ENCODE measurements at places on chromosomes 16 and 17. TPM values are rescaled to one million over a fixed set of nuclear protein-coding genes. Genes with fewer than 3 reads are reported as not detected.
A peak's percentile ranks its signal among the peaks of the same experiment; 100 is the strongest.

KRTAP2-1 gene
- not detected for total RNA-seq

RUNDC3A gene
- 2.5 TPM for total RNA-seq

P2RX5 gene
- 5.8 TPM for total RNA-seq

SOCS1 gene
- total RNA-seq, result 1.4 TPM

PRR29 gene
- total RNA-seq, result 0.15 TPM

SPIRE2 gene
- 2.5 TPM for total RNA-seq

POLR3E gene
- 27.9 TPM for total RNA-seq

- DNase-seq, result no peak
Measured at GRCh38 chr16:66020642-66021041, 345.8 kb upstream of the CDH5 start.

DNA sequence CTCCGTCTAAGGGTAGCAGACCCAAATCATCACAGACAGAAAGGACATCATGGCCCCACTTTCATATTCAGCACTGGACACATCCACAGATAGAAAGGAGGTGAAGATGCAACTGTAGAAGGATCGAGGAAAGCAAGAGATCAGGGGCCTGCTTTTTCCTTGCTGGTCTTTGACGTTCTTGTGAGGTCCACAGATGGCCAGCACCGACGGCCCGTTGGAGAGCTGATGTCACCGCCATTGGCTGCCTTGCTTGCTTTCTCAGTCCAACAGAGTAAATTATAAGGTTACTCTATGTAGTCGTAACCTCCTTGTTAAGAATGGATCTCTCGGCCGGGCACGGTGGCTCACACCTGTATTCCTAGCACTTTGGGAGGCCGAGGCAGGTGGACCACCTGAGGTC is 5.1 kb upstream of the RBFOX3 start:
- no peak for DNase-seq

- DNase-seq, result no peak
Measured at GRCh38 chr16:63516394-63516793, 1480.2 kb upstream of the CDH8 start.

DNA sequence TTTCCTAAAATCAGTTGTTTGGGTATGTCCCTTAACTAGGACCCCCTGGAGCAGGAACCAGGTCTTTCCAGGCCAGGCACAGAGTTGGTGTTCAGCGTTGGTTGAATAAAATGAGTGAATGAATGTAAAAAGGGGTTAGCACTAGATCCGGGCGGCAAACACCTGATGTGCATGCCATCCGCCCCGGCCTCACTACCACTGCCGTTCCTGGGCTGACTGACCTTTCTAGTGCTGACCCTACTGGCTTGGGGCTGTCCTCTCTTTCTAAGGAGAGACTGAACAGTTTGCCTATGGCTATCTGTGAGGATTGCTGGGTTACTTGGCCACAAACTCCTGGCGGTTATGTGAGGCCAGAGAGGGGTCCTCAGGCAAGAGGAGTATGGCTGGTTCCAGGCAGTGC is 10.1 kb upstream of the PHF12 start:
- DNase-seq, result peak; percentile 18

DNA sequence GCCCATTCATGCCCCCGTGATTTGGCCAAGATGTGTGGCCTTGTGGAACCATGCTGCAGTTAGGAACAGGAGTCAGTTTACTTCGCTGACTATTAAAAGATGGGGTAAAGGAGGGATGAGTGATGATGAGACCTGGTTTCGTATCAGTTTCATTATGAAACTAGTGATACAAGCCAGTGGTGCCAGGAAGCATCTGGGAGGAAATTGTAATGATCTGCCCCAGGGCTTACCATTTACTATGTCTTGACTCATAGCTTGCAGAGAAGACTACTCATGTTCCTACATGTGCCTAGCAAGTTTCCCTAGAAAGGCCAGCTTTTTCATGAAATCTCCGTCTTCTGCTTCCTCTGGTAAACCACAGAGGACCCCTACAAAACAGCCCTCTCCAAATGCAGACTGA is 23.2 kb downstream of the CDH3 start:
- no peak for DNase-seq

DNA sequence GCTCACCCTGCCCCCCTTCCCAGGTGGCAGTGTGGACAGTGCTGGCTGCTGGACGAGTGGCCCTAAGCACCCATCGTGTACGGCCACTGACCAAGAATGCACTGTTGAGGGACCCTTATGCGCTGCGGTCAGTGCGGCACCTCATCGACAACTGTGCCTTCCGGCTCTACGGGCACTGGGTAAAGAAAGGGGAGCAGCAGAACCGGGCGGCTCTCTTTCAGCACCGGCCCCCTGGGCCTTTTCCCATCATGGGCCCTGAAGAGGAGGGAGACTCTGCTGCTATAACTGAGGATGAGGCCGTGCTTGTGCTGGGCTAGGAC is 5.1 kb downstream of the CFAP119 start:
- peak; percentile 35 for DNase-seq

DNA sequence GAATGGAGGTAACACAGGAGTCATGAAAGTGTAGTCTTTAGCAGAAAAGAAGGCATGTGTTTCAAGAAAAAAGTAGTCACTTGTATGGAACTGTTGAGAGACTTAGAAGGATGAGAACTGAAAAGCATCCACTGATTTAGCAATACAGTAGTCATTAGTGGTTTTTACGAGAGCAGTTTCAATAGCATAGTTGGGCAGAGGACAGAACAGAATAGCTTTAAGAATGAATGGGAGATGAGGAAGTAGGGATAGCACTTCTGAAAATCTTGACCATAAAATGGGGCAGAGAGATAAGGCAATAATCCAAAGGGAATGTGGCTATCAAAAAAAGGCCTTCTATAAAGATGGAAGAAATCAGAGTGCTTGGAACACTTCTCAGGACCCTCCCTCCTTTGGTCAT is 64.8 kb upstream of the C17orf78 start:
- no peak for DNase-seq

GRCh38 chr16:65988024-65988595 is 378.4 kb upstream of the CDH5 start:
- peak; percentile 52 for DNase-seq

- peak; percentile 65 for DNase-seq
Measured at GRCh38 chr16:31253642-31254045, 6.1 kb upstream of the ITGAM start.

- DNase-seq, result no peak
Measured at GRCh38 chr17:4409659-4410058, 24.1 kb upstream of the SPNS3 start.

DNA sequence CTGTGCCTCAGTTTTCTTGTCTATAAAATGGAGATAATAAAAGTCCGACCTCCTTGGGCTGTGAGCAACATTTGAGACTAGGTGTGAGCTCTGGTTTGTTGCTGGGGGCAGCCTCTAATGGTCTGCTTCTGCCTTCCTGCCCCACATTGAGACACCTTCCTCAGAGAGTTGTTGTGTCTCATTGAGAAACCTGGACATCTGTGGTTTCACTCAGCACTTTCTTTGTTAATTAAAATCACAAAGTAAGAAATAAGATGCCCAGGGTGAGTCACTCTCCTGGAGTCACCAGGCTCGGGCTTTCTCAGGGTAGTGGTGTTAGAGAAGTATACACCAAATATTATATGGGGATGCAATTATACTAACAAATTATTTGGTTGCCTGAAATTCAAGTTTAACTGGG is 389.2 kb upstream of the SALL1 start:
- no peak for DNase-seq

GRCh38 chr16:15055141-15056053 is 477 bp downstream of the NTAN1 start:
- DNase-seq, result no peak

DNA sequence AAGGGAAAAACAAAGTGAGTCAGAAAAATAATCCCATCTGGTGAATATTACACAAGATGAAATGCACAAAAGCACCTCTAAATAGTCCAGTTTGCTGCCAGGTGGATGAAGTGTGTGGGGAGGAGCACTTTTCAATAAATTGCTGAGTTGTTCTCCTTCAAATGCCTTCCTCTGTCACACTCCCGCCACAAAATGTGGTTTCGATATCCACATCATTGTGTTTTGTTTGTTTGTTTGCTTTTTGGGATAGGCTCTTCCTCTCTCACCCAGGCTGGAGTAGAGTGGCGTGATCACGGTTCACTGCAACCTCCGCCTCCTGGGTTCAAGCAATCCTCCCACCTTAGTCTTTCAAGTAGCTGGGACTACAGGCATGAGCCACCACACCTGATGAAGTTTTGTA is 24.6 kb upstream of the SHISA9 start:
- DNase-seq, result no peak

GRCh38 chr16:75029854-75030253 is 31.0 kb downstream of the ZNRF1 start:
- no peak for DNase-seq

GRCh38 chr16:50479771-50480170 is 68.4 kb upstream of the NKD1 start:
- DNase-seq, result no peak

DNA sequence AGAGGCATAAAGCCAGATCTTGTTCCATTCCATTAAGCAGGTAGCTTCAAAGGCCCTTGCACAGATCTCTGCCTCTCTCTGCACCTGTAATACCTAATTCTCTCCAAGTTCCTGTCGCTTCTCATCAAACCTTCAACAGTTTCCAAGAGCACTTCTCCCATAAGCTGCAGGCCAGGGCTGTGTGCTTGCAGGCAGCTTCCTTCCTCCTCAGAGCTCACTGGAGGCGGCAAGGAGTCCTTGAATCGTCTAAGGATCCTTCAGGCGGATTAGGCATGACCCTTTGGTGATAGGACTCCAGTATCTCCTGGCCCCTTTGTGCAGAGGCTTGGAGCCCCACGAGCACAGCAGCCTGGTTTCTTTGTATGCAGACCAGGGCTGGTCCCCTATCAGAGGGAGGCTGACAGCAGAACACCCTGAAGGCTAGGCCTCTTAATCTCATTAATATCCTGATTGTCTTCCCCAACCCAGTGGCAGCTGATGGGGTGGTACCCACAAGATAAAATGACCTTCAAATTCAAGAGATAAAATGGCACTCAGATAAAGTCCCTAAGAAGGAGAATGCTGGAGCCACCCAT is 19.8 kb downstream of the HNF1B start:
- DNase-seq, result no peak

GRCh38 chr17:76845541-76846017 is 22.6 kb upstream of the MGAT5B start:
- no peak for DNase-seq

DNA sequence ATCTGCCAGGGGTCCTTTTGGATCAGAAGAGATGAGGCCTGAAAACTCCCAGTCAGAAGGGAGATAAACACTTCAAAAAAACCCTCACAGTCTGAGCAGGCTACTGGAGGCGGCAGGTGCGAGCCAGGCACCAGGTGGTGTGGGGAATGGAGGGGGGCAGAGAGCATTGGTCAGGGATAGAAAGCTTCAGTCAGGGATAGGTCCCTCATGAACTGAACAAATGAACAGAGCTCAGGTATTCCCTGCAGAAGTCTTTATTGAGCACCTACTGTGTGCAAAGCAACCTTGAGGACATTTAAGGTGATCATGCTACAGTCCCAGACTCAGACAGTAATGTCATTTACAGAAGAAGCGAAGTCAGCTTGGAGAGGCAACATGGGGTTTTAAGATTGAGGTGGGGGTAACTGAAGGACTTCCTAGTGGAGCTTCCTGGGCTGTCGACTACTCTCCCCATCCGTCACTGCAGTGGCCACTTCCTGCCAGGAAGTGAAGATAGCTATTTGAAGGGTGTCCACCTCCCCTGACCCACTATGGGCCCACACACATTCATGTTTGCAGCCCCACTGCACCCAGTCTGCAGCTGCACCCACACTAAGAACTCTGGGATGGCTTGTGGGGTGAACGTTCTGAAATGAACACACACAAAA is 3.2 kb downstream of the KIFC3 start:
- DNase-seq, result no peak

- DNase-seq, result no peak
Measured at GRCh38 chr16:6284731-6285130, 1047.9 kb upstream of the RBFOX1 start.

DNA sequence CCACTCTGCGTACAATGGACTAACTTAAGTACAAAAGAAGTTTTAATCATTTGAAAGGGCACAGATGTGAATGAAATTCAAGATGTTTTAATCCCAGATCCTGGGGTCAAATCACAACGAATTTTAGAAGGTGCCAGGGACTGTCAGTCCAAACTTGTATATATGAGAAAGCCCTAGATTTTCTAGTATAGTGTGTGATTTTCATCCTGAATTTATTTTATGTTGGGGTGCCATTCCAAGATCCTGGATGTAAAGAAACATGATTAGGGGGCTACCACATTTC is 64.3 kb downstream of the TUBD1 start:
- DNase-seq, result no peak

DNA sequence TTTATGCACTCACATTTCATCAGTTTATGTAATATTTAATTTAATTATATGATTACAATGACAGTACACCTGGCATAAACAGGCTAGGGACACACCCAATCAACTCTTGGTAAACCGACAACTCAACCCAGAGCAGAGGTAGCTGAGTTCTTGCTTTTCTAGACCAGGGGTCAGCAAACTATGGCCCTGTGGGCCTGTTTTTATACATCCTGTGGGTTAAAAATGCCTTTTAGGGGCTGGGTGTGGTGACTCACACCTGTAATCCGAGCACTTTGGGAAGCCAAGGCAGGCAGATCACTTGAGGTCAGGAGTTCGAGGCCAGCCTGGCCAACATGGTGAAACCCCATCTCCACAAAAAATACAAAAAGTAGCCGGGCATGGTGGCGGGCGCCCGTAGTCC is 99.2 kb upstream of the TMEM97 start:
- DNase-seq, result no peak

DNA sequence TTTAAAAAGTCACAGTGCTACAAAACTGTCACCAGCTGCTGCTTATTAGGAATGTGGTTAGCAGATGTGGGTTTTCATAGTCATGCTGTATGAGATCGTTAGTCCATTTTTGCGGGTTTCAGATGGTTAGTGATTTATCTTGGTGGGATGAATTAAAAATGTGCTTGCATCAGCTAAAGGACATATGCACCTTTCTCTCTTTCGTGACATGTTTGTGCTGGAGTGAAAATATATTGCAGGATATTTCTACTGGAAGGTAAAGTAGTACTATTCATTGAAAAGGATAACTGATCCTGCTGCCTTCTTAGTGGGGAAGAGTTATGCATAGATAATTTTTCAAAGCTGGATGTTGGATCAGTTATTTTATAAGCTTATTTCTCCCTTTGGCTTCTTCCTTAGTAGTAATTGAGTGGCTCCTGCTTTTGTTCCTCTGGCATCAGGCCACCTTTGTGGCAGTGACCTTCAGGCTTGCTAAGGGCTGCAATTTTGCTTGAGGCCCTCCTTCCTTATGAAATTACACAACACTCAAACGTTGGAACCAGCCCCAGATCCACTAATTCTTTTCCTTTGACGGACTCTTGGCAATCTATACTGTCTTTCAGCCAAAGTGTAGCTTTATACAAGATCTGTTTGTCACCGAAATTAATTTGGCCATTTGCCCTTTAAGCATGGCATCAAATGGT is 7.5 kb upstream of the SNTB2 start:
- DNase-seq, result peak; percentile 82

GRCh38 chr16:49343291-49343690 is 30.3 kb upstream of the C16orf78 start:
- DNase-seq, result no peak

All from right cardiac atrium (tissue), 5 donors.